Small intestine (tissue), 16 donors: ENCODE measurements at places on chromosomes 7 and 10. TPM values are rescaled to one million over a fixed set of nuclear protein-coding genes. Genes with fewer than 3 reads are reported as not detected.

DNA sequence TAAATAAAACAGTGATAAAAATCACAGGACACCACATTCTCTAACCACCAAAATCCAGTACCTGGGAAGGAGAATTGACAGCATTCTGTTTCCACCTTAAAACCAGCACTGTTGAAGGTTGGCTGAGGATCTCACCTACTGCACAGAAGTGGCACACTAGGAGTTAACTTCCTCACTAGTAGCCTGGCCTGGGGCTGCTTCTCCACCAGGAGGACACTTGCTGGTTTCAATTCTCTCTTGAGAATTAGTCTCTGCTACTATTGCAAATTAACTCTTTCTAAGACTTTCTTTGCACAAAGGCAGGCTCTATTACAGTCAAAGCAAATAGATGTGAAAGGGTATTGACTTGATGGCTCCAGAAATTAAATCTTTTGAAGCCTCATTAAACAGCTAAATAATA, 2.3 kb upstream of the CTTNBP2 start:
- no peaks in the 10 kb centered on the region for H3K27me3 ChIP-seq
- no peak for DNase-seq
- no peaks in the 10 kb centered on the region for H3K36me3 ChIP-seq
- no peak overlapping the region for H3K4me3 ChIP-seq
- no peak overlapping the region for H3K27ac ChIP-seq

GRCh38 chr7:105101864-105102263, 87.9 kb downstream of the KMT2E start:
- no peak overlapping the region for H3K27ac ChIP-seq
- H3K27me3 ChIP-seq = no peaks in the 10 kb centered on the region
- H3K4me1 ChIP-seq = no peaks in the 10 kb centered on the region
- no peak overlapping the region for H3K4me3 ChIP-seq
- H3K36me3 ChIP-seq = peaks cover 13% of the 10 kb centered on the region
- DNase-seq = no peak

GRCh38 chr10:105070952-105071351, 429.9 kb downstream of the SORCS3 start:
- H3K4me1 ChIP-seq = no peaks in the 10 kb centered on the region
- no peak for DNase-seq
- H3K27me3 ChIP-seq = no peaks in the 10 kb centered on the region
- H3K27ac ChIP-seq = no peak overlapping the region
- no peak overlapping the region for H3K4me3 ChIP-seq

- no peaks in the 10 kb centered on the region for H3K36me3 ChIP-seq
- no peaks in the 10 kb centered on the region for H3K4me1 ChIP-seq
- no peak overlapping the region for H3K27ac ChIP-seq
- no peak overlapping the region for H3K4me3 ChIP-seq
These were observed 131.8 kb upstream of the GNAI1 start for GRCh38 chr7:80002865-80003264.

DNA sequence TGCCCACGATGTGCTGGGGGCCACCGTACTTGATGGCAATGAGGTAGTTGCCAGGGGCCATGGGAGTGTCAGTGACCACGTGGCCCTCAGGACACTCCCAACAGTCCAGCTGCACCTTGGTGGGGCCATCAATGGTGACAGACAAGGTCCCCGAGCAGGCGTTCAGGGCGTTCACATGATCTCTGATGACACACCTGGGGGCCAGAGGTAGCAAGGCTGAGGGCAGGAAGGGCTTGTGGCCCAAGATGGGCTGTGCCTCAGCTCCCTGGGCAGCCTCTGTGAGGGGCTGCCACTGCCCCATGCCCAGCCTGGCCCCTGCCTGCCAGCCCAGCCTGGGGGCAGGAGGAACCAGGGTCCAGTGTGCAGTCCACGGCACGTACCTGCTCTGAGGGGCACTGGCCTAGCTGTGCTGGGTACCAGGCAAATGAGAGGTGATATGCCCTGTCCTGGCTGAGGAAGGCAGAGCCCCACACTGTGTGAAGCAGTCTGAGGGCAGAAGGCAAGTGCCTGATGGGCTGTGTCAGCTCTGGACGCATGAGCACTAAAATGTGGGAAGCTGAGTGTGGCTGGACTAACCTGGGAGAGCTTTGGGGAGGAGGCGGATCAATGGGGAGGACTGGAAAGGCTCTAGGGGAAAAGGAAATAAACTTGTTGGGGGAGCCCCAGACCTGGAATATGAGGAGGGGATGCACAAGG, 3.5 kb upstream of the KCP start:
- H3K27ac ChIP-seq = no peak overlapping the region
- no peak for DNase-seq
- H3K4me1 ChIP-seq = no peaks in the 10 kb centered on the region
- H3K4me3 ChIP-seq = no peak overlapping the region
- H3K36me3 ChIP-seq = no peaks in the 10 kb centered on the region
- peaks cover 71% of the 10 kb centered on the region for H3K27me3 ChIP-seq

Gene PLEKHS1
- 23.1 TPM for polyA plus RNA-seq

Gene C10orf62
- polyA plus RNA-seq = not detected
